ENCODE measurements at places on chromosomes 1 and 21.

- DNase-seq = no peak
Observed at GRCh38 chr1:247905910-247906503, 10.6 kb downstream of the OR2W3 start.

DNA sequence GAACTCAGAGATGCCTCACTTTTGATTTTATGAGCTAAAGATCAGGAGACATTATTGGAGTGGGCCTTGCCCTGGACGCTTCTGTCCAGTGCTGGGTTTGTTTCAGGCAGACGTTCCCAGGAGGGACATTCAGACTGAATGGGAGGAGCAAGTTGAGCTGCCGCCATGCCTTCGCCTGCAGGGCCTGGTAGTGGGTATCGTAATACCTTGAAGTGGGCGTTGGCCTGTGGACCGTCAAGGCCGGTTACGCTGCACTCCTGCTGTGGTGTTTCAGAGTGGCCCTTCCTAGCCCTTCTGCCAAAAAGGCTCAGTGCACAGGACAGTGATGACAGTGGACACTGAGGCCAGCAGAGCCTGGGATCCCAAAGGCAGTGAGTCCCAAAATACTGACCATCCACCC lies 1.6 kb downstream of the FAM3B start:
- no peak for DNase-seq

GRCh38 chr1:206897175-206897574 lies at the start of gene IL24:
Gene IL24, plus strand, starts transcription at chr1:206897443. Its CDS starts 390 bp downstream, at chr1:206897833.
- DNase-seq = no peak

- no peak for DNase-seq
Observed at GRCh38 chr1:235825229-235825628, 41.5 kb downstream of the LYST start.

- no peak for DNase-seq
Observed at GRCh38 chr1:161801955-161802354, 35.8 kb downstream of the ATF6 start.

DNA sequence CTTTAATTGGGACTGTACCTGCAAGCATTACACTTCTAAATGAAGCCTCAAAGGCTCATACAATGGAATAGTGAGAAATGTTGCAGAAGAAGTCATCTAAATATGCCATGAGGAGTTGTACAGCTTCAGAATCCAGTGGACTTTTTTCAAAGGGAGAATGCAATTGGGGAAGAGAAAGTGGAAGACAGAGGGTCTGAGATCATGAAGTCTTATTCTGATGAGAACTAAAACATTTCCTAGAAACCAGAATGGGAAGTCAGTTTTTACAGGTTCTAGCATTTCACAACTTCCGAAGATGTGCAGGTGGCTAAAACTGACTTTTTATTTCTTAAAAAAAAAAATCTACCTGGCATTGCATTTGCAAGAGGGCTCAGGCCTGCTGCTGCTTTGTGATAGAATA lies 424.4 kb upstream of the RUNX1 start:
- no peak for DNase-seq

DNA sequence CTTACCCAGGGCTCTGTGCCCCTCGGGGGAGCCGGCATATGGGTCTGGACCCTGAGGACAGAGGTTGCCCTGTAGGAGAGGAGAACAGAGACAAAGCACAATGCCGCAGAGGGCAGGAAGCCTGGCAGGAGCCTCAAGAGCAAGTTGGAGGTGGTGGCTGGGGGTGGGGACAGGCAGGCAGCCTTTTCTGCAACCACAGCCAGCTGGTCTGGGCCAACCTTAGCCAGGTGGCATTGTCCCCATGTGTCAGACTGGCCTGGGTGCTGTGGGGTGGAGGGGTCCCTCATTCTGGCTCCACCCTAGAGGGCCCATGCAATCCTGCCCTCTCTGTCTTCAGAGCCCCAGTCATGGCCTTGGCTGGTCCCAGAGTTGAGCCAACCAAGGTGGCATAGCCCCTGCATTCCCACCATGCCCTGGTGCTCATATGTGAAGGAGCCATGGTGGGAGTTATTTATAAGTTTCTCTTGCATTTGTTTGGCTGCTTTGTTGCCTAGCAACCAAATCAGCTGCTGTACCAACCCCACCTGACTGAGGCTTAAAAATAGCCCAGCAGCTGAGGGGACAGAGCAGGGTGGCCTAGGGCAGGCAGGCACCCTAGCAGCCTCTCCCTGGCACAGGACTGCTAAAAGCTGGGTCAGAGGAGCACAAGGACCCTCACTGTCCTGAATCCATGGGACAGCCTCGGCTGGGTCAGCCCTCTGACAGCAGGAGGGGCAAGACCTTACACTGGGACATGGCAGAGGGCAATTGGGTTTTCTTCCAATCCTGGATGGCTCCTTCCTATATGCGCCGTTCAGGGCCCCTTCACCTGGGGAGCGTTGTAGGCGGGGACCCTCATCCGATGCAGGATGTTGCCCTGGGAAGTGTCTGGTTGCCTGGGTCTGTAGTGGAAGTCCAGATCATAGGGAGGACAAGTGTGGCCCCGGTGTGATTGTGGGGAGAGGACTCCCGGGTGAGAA lies 19.5 kb downstream of the MAP7D1 start:
- DNase-seq = no peak

- no peak for DNase-seq
Observed at GRCh38 chr1:167477986-167478385, 40.3 kb downstream of the CD247 start.

DNA sequence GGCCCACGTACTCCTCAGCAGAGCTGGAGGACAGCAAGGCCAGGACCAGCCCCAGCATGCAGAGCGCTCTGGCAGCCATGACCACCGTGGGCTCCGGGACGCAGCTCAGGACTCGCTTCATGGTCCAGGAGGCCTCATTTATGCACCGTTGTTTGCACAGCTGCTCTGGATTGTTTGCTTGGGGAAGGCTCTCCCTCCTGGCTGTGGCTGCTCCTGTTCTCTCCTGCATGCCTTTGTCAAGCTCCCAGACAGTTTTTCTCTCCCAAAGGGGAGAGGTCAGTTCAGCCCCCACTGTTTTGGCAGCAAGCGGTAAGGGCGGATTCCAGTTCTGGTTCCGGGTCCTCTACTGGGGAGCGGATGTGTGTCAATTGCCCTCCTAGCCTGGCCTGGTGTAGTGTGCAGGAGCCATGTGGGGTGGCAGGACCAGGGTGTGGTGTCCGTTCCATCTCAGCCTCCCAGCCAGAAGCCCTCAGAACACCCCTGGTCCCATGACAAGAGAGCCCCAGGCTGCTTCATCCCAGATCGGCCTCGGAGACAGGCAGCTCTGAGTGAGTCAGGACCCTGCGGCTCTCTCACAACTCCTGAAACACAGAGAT lies at the start of gene TFF3:
Gene TFF3 (minus strand): TSS at position 114 of the 596 bp plus-strand sequence. CDS start 35 bp downstream, at position 79.
- DNase-seq = no peak

- DNase-seq = no peak
Observed at GRCh38 chr1:237124856-237125462, 83.0 kb downstream of the RYR2 start.

DNA sequence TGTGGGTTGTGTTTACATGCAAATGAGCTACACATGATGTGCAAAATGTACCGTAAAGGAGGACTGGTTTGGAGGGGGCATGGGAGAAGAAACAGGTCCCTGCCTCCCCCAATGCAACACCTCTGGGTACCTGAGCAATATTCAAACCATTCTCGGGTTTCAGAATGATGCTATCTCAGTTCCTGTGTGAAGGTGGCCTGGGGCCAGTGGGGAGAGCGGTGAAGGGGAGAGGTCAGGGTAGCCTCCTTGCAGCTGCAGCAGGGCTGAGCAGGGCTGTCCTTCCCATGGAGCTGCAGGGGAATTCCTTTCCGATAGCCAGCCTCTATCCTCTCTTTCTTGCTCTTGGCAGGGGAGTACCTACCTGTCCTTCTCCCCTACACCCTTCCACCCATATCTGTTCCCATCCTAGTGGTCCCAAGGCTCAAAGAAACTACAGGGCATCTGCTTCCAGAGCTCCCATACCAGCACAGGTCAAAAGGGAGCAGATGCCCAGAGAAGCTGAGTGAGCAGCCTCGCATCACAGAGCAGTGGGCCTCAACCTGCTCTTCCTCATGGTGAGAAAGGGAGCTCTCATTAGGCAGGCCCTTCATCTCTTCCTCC lies 11.9 kb downstream of the MEF2D start:
- DNase-seq = no peak

- DNase-seq = no peak
Observed at GRCh38 chr21:38671773-38672172, 134.0 kb upstream of the ETS2 start.

GRCh38 chr1:158058237-158058985 lies 65.0 kb downstream of the KIRREL1 start:
- no peak for DNase-seq

DNA sequence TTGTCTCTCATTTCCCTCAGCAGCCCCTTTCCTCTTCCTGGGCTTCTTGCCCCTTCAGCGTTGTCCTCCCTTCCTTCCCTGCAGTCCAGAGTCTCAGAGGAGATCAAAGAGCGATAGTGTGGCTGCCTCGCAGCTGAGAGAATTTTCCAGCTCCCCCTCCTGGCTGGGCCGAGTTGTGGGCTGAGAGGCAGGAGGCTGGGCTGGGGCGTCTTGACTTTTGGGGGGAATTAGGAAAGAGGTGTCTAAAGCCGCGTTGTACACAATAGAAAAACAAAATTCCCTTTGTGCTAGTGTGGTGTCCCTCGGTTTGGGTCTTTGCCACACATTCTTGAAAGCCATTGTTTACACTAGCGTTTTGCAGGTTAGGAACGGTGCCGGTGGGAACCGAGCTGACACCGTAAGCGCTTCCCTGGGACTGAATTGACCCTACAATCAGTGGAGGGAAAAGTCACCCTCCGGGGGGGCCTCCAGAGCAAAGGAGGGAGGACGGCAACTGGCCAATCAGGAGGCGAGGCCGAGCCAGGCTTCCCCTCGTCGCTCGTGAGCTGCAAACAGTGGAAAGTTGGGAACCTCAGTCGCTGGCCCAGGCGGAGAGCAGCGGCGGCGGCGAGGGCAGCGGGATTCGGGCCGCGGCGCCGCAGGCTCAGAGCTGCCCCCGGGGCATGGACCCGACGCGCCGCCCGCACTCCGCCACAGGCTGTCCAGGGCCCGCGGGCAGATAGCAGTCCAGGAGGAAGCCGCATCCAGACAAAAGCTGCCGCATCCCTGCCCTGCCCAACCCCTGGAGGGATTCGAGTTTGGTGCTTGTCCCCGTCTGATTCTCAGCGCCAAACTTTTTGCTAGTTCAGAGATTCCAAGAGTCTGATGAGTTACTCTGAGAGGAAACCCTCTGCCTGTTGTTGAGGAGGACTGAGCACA lies at the start of gene HMCN1:
Gene HMCN1 (plus strand): TSS at position 574 of the 918 bp plus-strand sequence. CDS start 389 bp downstream, outside the sequence.
- no peak for DNase-seq

GRCh38 chr21:37445228-37445627 lies 78.7 kb downstream of the DYRK1A start:
- no peak for DNase-seq

DNA sequence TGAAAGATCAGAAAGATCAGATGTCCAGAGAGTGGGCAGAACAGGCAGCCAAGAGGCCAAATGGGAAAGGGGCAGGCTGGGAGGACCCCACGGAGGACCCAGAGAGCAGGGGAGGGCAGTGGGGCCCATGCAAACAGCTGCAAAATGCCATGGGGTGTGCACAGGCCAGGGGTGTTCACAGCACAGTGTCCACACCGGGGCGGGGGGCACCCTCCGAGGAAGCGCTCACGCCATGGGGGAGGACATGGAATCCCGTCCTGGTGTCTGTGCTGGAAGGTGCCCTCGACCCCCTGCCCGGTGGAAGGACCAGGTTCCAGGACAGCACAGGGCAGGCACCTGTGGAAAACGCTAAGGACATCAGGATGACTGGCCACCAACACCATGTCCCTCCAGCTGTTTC lies 1.5 kb downstream of the INTS11 start:
- DNase-seq = no peak

DNA sequence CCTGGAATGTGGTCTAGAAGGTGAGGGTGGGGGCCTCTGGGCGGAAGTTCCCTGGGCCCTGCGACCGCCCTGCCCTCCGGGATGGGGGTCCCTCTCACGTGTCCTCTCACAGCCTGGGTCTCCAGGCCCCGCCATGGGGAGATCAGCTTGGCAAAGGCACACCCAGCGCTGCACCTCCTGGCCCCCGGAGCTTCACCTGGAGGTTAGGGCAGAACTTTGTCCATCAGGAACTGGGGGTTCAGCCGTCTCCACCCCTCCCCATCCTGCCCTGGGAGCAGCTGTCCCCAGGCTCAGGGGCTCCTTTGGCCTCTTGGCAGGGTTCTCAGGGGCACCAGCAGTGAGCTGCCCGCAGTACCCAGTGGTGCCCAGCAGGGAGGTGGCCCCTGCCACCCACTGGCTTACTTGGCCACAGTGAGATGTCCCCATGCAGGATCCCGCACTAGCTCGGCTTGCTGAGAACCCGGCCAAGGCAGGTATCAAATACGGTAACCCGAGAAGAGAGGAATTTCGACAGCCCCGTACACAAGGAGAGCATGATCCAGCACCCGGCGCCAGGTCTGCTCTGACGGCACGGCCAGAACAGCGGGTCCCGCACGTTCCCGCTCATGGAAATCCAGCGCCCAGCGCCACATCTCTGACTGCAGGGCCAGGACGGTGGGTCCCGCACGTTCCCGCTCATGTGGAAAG lies 36.7 kb downstream of the RRP1 start:
- no peak for DNase-seq

GRCh38 chr21:25506887-25507286 lies 100.4 kb downstream of the MRPL39 start:
- DNase-seq = no peak

- no peak for DNase-seq
Observed at GRCh38 chr1:216822480-216822879, 99.3 kb upstream of the ESRRG start.

DNA sequence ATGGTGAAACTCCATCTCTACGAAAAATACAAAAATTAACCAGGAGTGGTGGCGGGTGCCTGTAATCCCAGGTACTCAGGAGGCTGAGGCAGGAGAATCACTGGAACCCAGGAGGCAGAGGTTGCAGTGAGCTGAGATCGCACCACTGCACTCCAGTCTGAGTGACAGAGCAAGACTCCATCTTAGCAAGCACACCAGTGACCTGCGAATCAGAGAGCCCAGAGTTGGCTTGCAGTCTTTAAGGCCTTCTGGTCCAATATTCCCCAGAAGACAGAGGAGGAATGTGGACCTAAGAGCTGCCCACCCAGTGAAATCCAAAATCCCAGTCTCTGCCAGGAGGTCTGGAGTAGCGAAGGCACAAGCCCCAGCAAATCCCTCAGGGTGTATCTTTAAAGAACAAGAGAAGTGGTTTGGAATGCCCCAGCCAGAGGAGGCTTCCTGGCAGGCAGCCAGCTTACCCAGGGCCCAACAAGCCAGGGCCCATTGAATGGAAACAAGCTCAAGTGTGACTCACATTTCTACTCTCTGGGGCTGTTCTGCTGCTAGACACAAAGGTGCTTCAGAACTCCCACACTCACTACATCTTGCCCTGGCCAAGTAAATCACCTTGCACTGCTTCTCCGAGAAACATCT lies 23.9 kb downstream of the GPR161 start:
- peak; percentile 54 for DNase-seq

DNA sequence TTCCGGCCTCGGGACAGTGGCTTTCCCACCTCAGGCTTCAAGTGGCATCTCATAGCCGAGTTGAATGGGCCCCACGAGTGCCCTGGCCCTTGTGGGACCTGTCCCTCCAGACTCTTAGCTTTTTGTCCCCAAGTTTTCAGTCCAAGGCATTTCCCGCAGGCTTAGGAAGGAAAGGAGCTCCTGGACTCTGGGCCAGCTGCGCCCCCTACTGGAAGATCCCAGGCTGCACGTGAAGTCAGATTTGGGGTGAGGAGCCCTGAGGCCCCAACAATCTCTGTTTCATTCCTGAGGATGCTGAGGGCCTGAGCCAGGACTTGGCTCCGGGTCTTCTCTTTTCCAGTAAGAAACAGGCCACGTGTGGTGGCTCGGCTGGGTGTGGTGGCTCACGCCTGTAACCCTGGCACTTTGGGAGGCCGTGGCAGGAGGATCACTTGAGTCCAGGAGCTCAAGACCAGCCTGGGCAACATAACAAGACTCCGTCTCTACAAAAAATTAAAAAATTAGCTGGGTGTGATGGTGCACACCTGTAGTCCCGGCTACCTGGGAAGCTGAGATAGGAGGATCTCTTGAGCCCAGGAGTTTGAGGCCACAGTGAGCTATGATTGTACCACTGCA lies 67.4 kb downstream of the ARHGEF10L start:
- DNase-seq = peak; percentile 20
